Tibial artery (tissue), 4 donors: ENCODE measurements at places on chromosomes 4 and X.

GRCh38 chr4:26377328-26378311 lies 56.8 kb downstream of the RBPJ start:
- no peak for DNase-seq

- DNase-seq = no peak
Observed at GRCh38 chrX:154508384-154508745, 7.7 kb downstream of the FAM3A start.

DNA sequence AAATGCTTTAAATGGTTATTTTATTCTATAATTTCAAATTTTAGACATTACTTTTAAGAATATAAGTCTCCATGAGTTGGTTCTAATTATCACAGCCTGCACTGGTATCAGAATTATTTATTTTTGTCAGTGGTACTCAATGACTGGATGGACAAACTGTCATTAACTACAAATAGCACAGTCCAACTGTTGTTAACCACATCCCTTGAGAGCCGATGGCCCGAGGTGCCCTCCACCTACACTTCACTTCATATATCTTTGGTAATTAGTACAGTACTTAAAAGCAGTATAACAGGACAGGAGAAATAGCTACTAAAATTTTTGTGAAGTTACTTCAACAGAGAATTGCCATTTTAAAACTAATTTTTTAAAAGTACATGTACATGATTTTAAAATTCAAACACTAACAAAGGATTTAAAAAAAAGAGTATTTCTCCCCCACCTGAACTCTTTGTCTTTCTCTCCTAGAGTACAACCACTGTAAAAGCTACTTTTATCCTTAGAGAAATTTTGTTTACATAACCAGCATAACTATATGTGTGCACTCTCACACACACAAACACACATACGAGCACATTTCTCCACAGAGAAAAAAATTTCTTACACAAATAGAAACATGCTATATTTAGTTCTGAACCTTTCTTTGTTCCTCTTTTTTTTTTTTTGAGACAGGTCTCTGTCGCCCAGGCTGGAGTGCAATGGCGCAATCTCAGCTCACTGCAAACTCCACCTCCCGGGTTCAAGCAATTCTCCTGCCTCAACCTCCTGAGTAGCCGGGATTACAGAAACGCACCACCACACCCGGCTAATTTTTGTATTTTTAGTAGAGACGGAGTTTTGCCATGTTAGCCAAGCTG lies 6.5 kb downstream of the TIFA start:
- DNase-seq = no peak

GRCh38 chr4:56540826-56541225 lies 35.2 kb downstream of the ARL9 start:
- DNase-seq = no peak
